ENCODE measurements at places on chromosomes 6 and 20. TPM values are rescaled to one million over a fixed set of nuclear protein-coding genes. Genes with fewer than 3 reads are reported as not detected.

GRCh38 chr20:10504608-10504993 is 69.5 kb downstream of the SLX4IP start:
- peaks cover 11% of the 10 kb centered on the region for H3K4me1 ChIP-seq
- peaks cover 2% of the 10 kb centered on the region for H3K36me3 ChIP-seq
- no peak overlapping the region for H3K27ac ChIP-seq
- H3K27me3 ChIP-seq = no peaks in the 10 kb centered on the region

DNA sequence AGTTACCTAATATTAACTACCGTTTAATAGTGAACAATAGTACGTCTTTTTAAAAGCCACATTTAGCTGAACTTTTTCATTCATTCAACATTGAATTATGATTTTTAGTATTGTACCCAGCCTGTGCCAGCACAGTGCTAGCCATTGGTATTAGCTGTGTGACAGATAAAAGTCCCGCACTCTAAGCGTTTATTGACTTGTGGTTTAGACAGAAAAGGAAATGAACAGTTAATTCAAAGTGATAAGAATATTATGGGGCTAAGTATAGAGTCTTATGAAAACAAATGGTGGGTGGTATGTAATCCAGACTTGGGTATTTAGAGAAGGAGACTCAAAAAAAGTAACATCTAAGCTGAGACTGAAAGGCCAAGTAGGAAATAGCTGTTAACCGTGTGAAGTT is 202.3 kb downstream of the RPS12 start:
- H3K4me1 ChIP-seq = no peaks in the 10 kb centered on the region
- H3K27ac ChIP-seq = no peak overlapping the region
- H3K4me3 ChIP-seq = no peak overlapping the region
- H3K36me3 ChIP-seq = no peaks in the 10 kb centered on the region
- no peak for DNase-seq
- no peaks in the 10 kb centered on the region for H3K27me3 ChIP-seq

DNA sequence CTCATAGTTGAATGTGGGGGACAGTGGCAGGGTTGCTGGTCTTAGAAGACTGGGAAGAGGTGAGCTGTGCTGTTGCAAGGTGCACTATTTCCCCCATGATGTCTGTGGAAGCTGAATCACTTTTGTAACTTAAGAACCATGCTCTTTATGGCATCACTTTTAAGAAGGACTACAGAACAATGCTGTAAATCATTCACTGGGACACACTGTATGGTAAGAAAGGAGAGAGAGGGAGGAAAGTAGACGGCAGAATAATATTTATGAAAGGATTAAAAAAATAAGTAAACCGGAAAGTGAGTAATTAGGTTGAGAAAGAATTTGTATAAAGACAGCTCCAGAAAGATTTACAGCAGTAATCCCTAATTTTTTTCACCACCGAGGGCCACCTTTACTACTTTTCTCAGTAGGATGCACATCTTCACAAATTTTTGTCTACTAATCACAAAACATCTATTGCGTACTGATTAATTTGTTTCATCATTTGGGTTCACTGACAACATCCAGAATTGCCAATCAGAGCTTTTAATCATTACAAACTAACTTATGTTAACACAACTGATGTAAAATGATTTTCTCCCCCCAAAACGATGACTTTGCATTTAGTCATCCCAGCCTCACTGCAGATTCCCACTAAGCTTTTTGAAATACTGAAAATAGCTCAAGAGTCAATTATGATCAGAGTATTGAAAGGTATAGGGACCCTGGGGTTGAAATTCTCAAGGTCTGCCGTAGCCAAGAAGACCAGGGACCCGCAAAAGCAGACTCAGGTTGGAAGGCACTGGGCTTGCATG is 560.7 kb upstream of the NOX3 start:
- no peak overlapping the region for H3K4me3 ChIP-seq
- DNase-seq = no peak
- H3K27ac ChIP-seq = no peak overlapping the region
- H3K4me1 ChIP-seq = no peaks in the 10 kb centered on the region
- no peaks in the 10 kb centered on the region for H3K36me3 ChIP-seq

GRCh38 chr6:146785001-146785585 is 186.3 kb downstream of the ADGB start:
- H3K27ac ChIP-seq = no peak overlapping the region
- no peaks in the 10 kb centered on the region for H3K36me3 ChIP-seq
- H3K27me3 ChIP-seq = no peaks in the 10 kb centered on the region

GRCh38 chr6:105786890-105787655 is 299.1 kb upstream of the PRDM1 start:
- H3K27ac ChIP-seq = no peak overlapping the region
- H3K4me3 ChIP-seq = no peak overlapping the region
- peaks cover 1% of the 10 kb centered on the region for H3K4me1 ChIP-seq
- no peaks in the 10 kb centered on the region for H3K36me3 ChIP-seq
- DNase-seq = no peak

GRCh38 chr6:107866606-107867301 is 42.6 kb upstream of the SCML4 start:
- no peaks in the 10 kb centered on the region for H3K27me3 ChIP-seq
- no peak overlapping the region for H3K27ac ChIP-seq
- no peak for DNase-seq
- H3K4me3 ChIP-seq = no peak overlapping the region
- peaks cover 5% of the 10 kb centered on the region for H3K4me1 ChIP-seq
- H3K36me3 ChIP-seq = no peaks in the 10 kb centered on the region

- H3K4me3 ChIP-seq = no peak overlapping the region
- no peak for DNase-seq
- H3K27me3 ChIP-seq = no peaks in the 10 kb centered on the region
- no peaks in the 10 kb centered on the region for H3K4me1 ChIP-seq
Observed at GRCh38 chr6:34970957-34971356, 81.9 kb downstream of the ANKS1A start.

- DNase-seq = no peak
- no peaks in the 10 kb centered on the region for H3K36me3 ChIP-seq
- no peaks in the 10 kb centered on the region for H3K4me1 ChIP-seq
- H3K27me3 ChIP-seq = no peaks in the 10 kb centered on the region
Observed at GRCh38 chr6:11613336-11613735, 75.8 kb downstream of the TMEM170B start.

- peaks cover 3% of the 10 kb centered on the region for H3K36me3 ChIP-seq
- H3K27me3 ChIP-seq = no peaks in the 10 kb centered on the region
- peak overlapping the region; percentile 83 for H3K4me3 ChIP-seq
- H3K4me1 ChIP-seq = no peaks in the 10 kb centered on the region
- peak; percentile 77 for DNase-seq
- H3K27ac ChIP-seq = no peak overlapping the region
Observed at GRCh38 chr20:38748861-38749149, 545 bp downstream of the ACTR5 start.

DNA sequence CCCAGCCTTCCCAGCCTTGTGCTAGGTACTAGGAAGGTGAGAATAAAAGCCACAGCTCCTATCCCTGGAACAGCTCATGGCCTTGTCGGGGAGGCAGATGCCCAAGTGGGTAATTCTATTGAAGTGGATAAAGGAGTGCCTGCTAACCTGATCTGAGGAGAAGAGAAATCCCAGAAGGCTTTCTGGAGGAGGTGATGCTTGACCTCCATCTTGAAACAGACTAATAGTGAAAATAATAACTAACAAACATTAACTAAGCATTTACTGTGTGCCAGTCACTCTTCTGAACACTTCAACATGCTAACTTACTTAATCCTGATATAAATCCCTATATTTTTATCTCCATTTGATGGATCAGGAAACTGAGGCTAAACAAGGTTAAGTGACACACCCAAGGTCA is 493.2 kb upstream of the CHD6 start:
- H3K27me3 ChIP-seq = no peaks in the 10 kb centered on the region
- H3K4me3 ChIP-seq = no peak overlapping the region
- no peaks in the 10 kb centered on the region for H3K36me3 ChIP-seq
- H3K27ac ChIP-seq = no peak overlapping the region
- H3K4me1 ChIP-seq = no peaks in the 10 kb centered on the region

GRCh38 chr20:32205110-32205842 is 2.3 kb downstream of the PLAGL2 start:
- peaks cover 25% of the 10 kb centered on the region for H3K36me3 ChIP-seq
- H3K4me1 ChIP-seq = no peaks in the 10 kb centered on the region
- no peak for DNase-seq
- H3K4me3 ChIP-seq = peak overlapping the region; percentile 97

The CASS4 gene
- not detected for total RNA-seq

The PROKR2 gene
- 0.44 TPM for total RNA-seq

The OR2H1 gene
- total RNA-seq = not detected

The SLC4A11 gene
- 29.4 TPM for total RNA-seq

The FAXC gene
- total RNA-seq = 17.2 TPM

The EYA2 gene
- total RNA-seq = 0.74 TPM

The DPPA5 gene
- total RNA-seq = 1.2 TPM

Data from H9 (cell line).